ENCODE measurements at places on chromosomes 2 and 18.

DNA sequence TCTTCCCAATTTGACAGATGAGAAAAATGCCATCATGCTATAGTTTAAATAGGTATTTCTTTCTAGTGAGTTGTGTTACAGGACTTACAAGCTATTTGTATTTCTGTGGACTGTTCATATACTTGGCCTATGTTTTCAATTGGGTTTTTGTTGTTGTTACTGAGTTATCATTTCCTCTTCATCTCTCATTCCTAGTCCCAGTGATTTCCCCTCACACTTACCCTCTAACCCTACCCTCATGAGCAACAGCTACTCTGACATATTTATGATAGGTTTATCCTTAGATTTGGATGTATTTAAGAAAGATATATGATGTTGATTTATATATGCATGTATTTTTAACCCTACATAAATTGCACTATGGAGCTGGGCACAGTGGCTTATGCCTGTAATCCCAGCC lies 10.9 kb upstream of the PSD4 start:
- no peak for DNase-seq

- DNase-seq, result no peak
Measured at GRCh38 chr2:229825476-229825875, 96.3 kb downstream of the TRIP12 start.

GRCh38 chr18:6423289-6423688 lies 8.6 kb upstream of the L3MBTL4 start:
- no peak for DNase-seq

DNA sequence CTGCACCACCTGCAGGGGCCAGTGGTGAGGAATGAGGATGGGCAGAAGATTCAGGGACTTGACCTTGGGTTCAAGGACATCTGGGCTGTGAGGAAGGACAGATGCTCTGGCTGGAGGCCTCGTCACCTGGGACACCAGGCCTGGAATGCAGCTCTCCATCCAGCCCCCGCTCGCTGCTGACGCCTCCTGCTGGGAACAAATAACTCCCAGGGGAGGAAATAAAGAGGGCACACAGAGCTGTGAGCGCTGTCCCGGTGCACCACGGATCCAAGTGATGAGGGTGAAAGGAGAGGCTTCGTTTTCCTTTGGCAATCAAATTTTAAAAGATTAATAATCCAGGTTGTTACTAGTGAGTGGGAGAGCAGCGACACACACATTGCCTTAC lies 368.0 kb upstream of the MYT1L start:
- DNase-seq, result no peak

GRCh38 chr18:6069103-6069502 lies 173.8 kb upstream of the TMEM200C start:
- no peak for DNase-seq

DNA sequence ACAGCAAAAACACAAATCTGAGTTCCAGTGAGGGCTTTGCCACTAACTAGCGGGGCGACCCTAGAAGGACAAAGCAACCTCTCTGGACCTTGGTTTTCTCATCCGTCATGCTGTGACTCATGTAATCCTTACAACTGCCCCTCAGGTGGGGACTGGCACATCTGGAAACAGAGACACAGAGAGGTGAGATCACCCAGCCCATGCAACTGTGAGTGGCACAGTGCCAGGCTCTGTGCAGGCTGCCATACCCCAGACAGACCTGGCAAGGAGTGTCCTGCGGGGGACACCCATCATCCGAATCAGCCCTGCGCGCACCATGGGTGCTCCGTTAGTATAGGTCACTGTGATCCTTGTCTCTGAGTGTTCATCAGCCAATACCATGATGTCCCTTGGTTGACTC lies 198.3 kb downstream of the SMAD7 start:
- no peak for DNase-seq

- no peak for DNase-seq
Measured at GRCh38 chr2:103138123-103138901, 376.5 kb downstream of the TMEM182 start.

DNA sequence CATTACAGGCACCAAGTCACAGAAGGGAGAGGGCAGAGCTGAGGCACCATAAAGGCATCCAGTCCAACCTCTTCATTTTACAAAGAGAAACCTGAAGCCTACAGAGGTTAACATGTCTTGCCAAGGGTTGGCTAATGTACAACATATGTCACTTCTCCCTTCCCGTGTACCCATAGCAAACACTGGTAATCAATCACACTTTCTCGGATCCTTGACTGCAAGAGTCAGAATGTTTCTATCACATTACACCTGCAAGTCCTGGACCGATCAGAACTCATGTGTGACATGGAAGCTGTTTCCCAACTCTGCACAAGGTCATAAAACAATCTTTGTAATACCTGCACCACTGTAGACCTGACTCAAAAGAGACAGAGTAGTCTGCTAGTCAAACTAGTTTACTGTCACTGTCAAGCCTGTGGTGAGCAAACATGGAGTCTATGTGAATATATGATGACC lies 6.0 kb downstream of the ANKRD44 start:
- no peak for DNase-seq

DNA sequence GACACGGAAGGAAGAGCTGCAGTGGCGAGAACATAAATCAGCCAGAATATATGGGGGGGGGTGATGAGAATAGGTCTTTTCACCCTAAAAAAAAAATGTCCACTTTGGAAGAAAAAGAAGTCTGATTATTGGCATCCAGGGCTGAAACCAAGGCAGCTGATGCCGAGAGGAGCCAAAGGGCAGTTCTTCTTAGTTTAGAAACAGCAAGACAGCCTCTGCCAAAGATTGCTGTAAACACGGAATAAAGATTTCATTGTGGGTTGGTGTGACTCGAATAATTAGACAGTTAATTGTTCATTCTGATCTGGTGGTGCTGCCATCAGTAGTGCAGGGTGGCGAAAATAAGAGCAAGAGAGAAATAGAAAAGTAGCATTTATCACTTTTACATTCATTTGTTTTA lies 3.5 kb downstream of the CDH20 start:
- no peak for DNase-seq

DNA sequence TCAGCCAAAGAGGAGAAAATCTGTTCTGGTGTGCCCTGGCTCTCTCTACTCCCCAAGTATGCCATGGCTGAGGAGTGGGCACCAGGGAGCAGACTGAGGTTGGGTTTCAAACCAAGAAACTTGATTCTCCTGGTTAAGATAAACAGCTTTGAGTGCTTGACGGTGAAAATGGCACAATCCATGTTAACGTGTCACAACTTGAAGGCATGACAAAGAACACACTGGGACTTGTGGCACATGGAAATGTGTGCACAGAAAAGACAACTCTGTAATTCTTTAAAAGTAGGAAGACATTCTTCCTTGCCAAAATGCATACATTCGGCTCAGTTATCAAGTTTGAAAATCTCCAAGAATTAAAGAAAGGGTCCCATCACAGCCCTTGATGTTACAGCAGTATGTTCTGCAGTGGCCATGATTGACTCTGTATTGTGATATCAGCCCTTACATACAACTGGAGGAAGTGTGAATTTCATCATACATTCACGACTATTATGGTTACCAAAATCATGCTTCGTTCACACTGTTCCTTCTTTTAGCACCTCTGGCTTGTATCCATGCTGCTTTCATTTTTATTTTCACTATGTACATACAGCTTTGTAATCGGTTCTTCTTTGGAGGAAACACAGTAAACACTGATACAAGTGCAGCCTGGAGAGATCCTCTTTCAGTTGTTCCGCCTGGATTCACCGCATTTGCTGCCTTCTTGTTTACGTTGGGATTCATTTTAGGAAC lies 15.6 kb upstream of the ACTG2 start:
- no peak for DNase-seq

- DNase-seq, result no peak
Measured at GRCh38 chr2:21381421-21381820, 257.7 kb downstream of the TDRD15 start.

DNA sequence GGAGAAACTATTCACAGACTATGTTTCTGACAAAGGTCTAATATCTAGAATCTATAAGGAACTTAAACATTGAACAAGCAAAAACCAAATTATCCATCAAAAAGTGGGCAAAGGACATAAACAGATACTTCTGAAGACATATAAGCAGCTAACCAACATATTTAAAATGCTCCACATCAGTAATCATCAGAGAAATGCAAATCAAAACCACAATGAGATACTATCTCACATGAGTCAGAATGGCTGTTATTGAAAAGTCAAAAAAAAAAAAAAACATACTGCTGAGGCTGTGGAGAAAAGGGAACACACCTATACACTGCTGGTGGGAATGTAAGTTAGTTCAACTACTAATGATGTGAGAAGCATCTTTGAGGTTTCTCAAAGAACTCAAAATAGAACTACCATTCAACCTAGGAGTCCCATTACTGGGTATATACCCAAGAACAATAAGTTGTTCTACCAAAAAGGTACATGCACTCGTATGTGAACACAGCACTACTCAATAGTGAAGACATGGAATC lies 220.4 kb upstream of the TFPI start:
- DNase-seq, result no peak

DNA sequence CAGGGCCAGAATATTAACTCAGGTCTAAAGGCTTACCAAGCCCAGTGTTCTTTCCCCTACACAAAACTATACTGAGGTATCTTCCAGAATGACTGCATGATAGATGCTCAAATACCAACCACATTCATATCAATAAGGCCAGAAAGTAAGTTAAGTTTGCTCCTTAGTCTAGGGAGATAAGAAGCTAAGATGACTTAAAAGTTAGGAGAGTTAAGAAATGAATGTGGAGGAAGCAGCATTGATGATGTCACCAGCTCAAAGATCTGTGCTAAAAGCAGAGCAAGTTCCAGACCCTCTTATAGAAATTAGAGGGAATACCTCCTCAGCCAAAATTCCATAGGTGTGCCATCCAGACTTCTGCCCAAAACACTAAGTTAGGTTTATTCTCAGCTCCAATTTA lies 6.1 kb downstream of the PPP4R1 start:
- no peak for DNase-seq

DNA sequence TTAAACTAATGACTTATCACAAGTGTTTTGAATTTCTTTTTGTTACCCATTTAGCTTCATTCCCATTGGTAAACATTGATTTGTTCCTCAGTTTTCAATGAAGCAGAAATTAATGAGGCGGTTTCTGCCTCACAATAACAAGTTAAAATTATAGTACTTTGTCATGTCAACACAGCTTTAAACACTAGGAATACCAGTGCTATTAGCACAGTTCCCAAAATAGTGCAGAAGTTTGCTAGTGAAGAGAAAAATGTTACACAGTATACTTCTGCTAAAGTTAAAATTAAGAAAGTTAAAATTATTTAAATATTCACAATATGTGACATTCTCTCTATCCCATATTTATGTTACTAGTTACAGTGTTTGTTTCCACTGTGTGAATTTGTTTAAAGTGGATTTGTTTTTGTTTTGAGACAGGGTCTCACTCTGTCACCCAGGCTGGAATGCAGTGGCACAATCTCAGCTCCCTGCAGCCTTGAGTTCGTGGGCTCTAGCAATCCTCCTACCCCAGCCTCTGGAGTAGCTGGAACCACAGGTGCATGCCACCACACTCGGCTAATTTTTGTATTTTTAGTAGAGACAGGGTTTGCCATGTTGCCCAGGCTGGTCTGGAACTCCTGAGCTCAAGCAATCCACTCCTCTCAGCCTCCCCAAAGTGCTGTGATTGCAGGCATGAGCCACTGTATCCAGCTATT lies 3.8 kb upstream of the CHN1 start:
- DNase-seq, result no peak

DNA sequence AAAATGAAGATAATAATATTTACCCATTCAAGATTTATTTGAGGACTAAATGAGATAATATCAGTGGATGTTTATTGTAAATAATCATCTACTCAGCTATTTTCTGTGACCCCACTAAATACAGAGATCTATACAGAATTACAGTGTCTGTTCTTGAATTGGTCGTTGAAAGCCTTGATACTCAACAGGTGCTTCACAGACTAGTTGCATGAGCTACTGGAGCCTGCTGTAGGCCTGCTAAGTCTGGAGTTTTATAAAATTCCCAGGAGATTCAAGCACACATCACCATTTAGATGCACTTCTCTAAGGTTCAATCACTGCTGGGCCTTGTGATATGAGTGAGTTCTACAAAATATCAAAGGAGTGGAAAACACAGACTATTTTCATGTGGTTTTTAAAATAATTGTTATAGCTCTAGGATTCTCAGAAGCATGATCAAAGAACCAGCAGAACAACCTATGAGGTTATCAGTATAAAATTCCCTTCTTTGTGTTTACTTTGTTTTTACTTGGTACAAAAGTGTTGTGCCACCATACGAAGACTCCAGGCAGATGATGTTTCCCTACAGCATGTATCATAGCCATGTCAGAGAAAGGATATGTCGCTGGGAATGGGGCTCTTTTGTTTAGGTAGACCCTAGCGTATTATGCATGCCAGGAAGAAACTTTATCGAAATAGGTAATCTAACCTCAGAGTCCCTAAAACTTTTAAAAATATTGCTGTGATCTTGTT lies 7.1 kb downstream of the SULT1C4 start:
- DNase-seq, result no peak

GRCh38 chr2:118635891-118636290 lies 211.6 kb downstream of the EN1 start:
- no peak for DNase-seq

DNA sequence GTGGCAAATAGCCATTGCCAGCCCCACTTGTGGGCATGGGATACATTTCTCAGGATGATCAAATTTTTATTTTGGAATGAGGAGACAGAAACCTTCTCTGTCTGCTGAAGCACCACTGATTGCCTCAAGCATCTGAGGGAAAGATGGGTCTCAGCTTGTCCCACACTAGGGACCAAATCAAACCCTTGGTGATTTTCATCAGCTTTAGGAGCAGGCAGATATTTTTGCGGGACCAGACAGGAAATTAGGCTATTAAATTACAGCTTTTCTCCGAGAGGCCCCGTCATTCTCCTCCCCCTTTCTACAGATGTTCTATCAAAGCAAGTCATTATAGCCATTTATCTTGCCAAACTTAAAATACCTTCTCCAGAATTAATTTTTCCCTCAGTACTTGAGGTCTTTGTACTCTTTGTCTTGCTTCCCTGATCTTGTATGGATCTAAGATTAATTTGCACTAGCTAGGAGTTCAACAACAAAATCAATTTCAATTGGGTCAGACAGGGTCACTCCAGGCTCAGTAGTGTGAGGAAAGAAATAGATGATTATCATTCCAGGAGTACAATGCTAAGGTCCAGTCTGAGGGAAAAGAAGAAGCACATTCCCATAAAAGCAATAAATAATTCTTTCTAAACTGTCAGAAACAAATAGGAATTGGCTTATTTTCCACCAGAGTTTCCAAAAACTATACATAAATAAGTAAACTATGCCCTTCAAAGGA lies 818.1 kb upstream of the SOX11 start:
- DNase-seq, result no peak

GRCh38 chr2:212903413-212903812 lies 248.0 kb downstream of the IKZF2 start:
- no peak for DNase-seq
